CD4-positive, CD25-positive, alpha-beta regulatory T cell (primary cell): ENCODE measurements at places on chromosomes 1 and 21. TPM values are rescaled to one million over a fixed set of nuclear protein-coding genes. Genes with fewer than 3 reads are reported as not detected.

LAMB3 gene
- total RNA-seq = 0.96 TPM

SPATA45 gene
- not detected for total RNA-seq

UBASH3A gene
- 56.0 TPM for total RNA-seq

TENT5C gene
- 324 TPM for total RNA-seq

LYPD8 gene
- not detected for total RNA-seq

MX2 gene
- 119 TPM for total RNA-seq

CD1D gene
- total RNA-seq = not detected

DNA sequence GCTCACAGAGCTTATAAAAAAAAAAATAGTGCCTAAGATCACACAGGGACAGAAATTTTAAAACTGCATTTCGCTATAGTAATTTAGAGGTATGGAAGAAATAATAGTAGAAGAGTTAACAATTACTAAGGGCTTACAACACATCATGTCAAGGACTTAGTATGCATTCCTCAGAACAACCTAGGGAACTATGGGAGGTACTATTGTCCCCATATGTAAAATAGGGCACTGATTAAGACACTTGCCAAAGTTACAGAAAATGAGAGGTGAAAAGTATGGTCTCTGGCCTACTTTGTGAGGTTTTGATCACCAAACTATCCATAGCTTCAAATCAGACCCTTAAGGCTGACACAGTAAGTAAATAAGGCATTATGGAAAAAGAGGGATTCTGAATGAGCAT lies 4.7 kb downstream of the FRRS1 start:
- no peak for DNase-seq

- no peak for DNase-seq
These were observed 14.8 kb upstream of the SLC45A1 start for GRCh38 chr1:8303141-8303540.

- DNase-seq = no peak
These were observed 377.4 kb downstream of the LTN1 start for GRCh38 chr21:28615276-28615675.

GRCh38 chr1:44225761-44226160 lies 12.5 kb downstream of the DMAP1 start:
- DNase-seq = no peak

GRCh38 chr1:50502147-50502546 lies 78.9 kb upstream of the DMRTA2 start:
- no peak for DNase-seq

DNA sequence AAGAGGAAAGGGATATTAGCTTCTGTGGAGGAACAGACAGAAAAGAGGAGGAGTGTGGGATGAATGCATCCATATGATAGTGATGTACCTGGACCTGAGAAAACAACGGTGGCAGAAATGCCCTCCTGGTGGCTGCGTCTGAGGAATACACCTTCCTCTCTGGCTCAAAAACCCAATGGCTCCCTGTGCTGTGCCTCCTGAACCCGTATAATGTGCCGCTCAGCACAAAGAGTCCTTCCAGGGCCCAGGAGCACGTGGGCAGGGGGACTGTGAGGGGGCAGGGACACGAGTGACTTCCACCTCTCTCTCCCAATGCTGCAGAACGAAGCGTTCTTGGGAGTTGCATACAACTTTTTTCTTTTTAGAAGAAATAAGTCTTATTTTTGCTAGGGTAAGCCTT lies 31.2 kb downstream of the IRF2BP2 start:
- no peak for DNase-seq

- DNase-seq = no peak
These were observed 13.5 kb upstream of the LORICRIN start for GRCh38 chr1:153246018-153246417.

GRCh38 chr1:119384591-119384990 lies 16.0 kb downstream of the HAO2 start:
- no peak for DNase-seq

- DNase-seq = no peak
These were observed 8.5 kb downstream of the PDZK1IP1 start for GRCh38 chr1:47181095-47181954.

GRCh38 chr1:236518322-236518721 lies 5.5 kb upstream of the LGALS8 start:
- no peak for DNase-seq

- no peak for DNase-seq
These were observed 34.6 kb upstream of the APOBEC4 start for GRCh38 chr1:183687546-183688304.

- no peak for DNase-seq
These were observed 77.3 kb downstream of the RPE65 start for GRCh38 chr1:68372487-68372886.

DNA sequence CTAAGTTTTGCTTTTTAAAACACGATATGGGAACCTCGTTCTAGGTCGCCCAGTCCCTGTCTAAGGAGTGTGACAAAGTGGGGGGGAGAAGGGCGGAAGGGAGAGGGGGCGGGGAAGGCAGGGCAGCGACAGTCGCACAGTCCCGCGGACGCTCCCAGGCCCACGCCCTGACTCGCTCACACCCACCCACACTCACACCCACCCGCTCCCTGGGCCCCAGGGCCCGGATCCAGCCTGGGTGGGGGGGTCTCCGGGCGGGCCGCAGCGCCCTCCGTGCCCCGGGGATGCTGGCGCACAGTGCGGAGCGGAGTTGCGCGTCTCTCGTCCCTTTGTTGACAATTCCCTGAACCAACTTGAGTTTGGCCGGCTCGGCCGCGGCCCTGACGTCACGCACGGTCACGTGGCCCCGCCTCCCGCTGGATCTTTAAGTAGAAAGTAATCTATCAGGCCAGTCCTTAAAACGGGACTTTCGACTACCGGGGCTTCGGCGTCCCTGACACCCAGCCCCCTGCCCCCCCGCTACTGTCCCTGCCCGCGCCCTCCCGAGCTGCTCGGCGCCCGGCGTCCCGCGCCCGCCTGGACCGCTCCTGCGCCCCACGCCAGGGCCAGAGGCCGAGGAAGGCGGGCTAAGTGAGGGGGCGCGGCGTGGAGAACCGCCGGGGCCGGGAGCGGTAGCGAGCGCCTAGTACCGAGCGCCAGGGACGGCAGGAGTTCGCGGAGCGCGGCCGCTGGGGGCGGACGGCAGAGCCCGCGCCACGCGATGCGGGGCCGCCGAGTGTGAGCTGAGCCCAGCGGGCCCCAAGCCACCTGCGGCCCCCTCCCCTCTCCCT lies at the start of gene FOXD3:
FOXD3 (plus strand) TSS at position 454 of the 830 bp plus-strand sequence. CDS start 492 bp downstream, outside the sequence.
- peak; percentile 24 for DNase-seq

- DNase-seq = peak; percentile 24
These were observed 1.4 kb downstream of the TRAPPC10 start for GRCh38 chr21:44013380-44014088.

- peak; percentile 68 for DNase-seq
These were observed 21.3 kb downstream of the SYDE2 start for GRCh38 chr1:85179522-85179921.

DNA sequence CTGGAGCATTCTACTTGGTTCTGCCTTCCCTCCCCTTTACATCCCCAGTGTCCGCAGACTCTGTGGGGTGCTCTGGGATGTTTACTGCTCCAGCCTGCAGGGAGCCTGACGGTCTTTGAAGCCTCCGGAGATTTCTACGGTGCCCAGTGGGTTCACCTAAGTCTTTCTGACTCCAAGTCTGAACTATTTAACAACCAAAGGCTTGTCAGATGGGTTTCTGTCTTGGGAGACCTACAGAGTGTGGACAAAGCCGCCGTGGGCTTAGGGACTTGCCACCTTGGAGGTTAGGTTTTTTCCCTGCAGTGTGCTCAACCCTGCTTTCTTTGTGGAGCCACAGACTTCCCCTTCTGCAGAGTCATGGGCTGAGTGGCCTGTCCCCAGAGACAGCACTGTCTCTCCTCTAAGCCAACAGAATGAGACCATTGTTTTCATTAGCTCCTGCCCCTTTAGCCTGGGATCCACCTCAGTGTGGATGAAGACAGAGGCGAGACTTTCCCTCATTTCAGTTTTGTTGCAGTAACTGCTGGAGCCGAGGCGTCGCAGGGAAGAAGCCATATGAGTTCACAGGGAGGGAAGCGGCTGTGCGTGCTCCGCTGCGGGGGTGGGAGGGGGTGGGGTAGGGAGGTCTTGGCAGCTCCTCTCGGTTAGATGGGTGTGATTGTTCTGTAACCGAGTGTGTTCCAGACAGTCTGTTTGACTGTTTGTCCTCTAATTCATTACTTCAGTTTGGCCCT lies 120.7 kb downstream of the CNIH3 start:
- DNase-seq = no peak

- no peak for DNase-seq
These were observed 27.0 kb downstream of the DPYD start for GRCh38 chr1:97893844-97894243.

DNA sequence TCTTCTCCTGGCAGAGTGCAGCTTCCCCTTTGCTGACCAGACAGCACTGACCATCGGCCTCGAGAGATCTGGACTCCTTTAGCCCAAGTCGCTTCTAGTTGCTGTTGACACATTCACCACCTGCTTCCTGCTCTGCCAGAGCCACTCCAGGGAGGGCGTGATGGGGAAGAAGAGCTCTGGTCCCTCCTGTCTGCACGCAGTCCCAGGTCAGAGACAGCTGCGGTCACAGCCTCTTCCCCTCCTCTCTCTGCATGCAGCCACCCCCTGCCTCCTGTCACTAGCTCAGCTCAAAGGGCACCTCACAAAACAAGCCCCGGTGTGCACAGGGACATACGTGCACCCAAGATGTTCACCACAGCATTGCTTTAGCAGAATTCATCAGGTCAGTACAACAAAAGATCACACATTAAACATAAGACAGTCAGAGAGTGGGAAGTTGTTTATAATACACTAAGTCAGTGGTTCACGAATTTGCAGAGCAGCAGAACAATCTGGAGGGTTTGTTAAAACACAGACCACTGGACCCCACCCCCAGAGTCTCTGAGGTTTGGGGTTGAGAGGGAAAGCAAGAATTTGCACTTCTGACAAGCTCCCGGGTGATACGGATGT lies 132.9 kb downstream of the SYF2 start:
- no peak for DNase-seq

- peak; percentile 22 for DNase-seq
These were observed 36.7 kb upstream of the FAM163A start for GRCh38 chr1:179706339-179706941.

DNA sequence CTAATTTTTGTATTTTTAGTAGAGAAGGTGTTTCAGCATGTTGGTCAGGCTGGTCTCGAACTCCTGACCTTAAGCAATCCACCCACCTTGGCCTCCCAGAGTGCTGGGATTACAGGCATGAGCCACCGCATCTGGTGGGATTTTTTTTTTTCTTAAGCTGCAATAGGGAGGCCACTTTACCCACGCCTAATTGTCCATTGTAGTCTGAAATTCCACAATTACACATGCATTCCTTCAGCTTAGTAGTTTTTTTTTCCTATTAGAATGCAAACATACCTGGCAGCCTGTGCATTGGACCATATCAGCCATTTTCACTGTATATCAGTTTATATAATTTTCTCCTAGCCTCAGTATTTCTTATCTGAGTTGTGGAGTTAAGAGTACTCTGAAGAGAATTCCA lies 186.8 kb downstream of the LMX1A start:
- DNase-seq = no peak
